ENCODE measurements at places on chromosomes 16 and 17.
A peak's percentile ranks its signal among the peaks of the same experiment; 100 is the strongest.

GRCh38 chr16:87288753-87289362 is 28.3 kb downstream of the C16orf95 start:
- DNase-seq, result no peak

DNA sequence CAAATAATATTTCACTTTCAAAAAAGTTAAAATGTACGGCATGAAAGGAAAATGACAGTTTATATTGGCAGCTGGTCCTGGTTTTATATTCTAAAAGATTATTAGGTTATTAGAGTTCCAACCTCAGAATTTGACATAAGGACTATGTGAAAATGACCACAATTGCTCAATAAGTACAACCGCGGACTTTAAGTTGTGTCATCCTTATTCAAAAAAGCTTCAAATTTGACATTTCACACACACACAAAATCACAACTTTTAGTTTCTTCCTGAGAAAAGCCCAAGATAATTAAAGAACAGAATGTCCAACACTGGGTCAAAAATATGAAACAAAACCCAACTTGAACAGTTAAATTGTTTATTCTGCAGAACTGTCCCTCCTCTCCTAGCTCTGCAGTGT is 133.2 kb upstream of the AXIN2 start:
- no peak for DNase-seq

DNA sequence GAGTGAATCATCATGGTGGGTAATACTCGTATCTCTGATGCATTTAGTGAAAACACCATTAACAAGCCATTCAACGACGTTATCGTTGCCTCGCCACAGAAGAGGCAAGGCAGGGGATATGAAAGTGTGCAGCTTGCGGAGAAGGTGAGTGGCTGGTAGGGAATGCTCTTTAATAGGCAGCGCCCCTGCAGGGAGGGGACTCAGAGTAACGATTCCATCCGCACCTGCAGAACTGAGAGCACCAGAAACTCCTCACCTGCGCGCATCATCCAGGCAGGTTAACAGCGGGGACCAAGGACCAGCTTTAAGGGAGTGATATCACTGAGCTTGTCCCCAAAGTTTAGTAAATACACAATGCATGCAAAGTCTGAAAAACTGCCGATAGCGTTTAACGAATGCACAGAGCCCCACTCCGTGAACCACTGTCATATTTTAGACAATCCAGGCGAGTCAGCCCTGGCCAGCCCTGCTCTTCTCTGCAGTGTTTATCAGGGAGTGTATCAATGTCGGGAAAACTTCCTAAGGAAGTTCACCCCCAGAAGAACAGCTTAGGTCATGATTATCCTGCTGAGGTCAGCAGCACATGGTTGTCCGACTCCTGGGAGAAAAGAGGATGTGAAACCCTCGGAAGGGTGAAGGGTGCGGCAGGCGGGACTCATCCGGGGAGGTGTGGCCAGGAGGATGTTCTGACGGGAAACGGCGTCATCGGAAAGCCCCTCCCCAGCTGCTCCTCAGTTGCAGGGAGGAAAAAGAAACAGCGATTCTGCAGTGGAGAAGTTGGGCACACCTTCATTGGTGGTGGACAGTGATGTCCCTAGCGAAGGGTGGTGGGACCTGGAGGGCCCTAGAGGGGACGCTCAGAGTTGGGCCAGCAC is 68.5 kb upstream of the DNAH17 start:
- DNase-seq, result peak; percentile 22

- DNase-seq, result no peak
Observed at GRCh38 chr17:4584101-4584916, at the start of gene SMTNL2. SMTNL2 (plus strand) TSS chr17:4584529; CDS start chr17:4584606, 77 bp downstream.

GRCh38 chr17:49054342-49055092 is 57.3 kb downstream of the IGF2BP1 start:
- no peak for DNase-seq

GRCh38 chr16:79163691-79164387 is 436.7 kb downstream of the MAF start:
- no peak for DNase-seq

DNA sequence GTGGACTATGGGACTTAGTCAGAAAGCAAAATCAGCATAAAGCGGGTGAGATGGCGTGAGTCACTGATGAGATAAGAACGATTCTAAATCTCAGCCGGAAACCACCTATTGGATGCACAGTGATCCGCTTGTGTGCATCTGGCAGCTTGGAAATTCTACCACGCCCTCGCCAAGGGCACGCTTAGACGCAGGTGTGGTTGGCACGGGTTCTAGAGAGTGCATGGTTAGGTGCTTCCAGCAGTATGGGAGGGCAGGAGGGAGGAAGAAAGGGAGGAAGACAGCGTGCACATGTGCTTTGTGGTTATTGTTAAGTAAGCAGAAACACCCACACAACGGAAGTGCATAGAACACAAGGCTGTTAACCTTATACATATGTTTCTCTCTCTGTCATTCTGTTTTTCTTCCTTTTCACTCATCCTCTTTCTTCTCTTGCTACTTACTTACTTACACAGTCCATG is 374.0 kb upstream of the ASIC2 start:
- peak; percentile 3 for DNase-seq

DNA sequence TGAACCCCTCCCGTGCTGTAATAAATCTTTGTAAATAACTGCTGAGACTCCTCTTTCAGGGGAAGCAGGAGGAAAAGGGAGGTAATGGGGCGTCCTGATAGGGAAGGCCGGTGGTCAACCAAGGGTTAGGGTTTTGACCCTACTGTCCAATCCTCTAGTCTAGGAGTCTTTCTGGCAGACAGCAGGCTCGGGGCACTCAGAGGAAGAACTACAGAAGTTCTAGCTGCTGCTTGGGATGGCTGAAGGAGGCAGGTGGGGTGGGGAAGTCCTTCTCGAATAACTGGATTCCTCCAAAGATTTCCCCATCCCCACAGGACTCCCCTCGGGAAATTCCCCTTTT is 387 bp upstream of the STARD3 start:
- no peak for DNase-seq

GRCh38 chr16:49809062-49809461 is 46.9 kb downstream of the ZNF423 start:
- DNase-seq, result no peak

- no peak for DNase-seq
Observed at GRCh38 chr16:84888450-84888849, 68.7 kb downstream of the CRISPLD2 start.

GRCh38 chr17:16329519-16330271 is 23.6 kb downstream of the CENPV start:
- no peak for DNase-seq

GRCh38 chr17:81090361-81091136 is 55.6 kb downstream of the BAIAP2 start:
- DNase-seq, result no peak

GRCh38 chr16:72211110-72211509 is 39.2 kb upstream of the PMFBP1 start:
- no peak for DNase-seq

GRCh38 chr16:82432261-82432660 is 194.5 kb upstream of the CDH13 start:
- DNase-seq, result no peak

Data from stimulated activated CD8-positive, alpha-beta memory T cell treated with anti-CD3 and anti-CD28 coated beads, Interleukin-12 subunit alpha, Interleukin-12 subunit beta, amount 100 ng/mL, for 1 hour (primary cell).